Activated CD8-positive, alpha-beta memory T cell treated with anti-CD3 and anti-CD28 coated beads for 4 hours (primary cell): ENCODE measurements at places on chromosomes 6 and 20.

GRCh38 chr6:166478782-166479592, 96.2 kb upstream of the MPC1 start:
- no peak for DNase-seq

DNA sequence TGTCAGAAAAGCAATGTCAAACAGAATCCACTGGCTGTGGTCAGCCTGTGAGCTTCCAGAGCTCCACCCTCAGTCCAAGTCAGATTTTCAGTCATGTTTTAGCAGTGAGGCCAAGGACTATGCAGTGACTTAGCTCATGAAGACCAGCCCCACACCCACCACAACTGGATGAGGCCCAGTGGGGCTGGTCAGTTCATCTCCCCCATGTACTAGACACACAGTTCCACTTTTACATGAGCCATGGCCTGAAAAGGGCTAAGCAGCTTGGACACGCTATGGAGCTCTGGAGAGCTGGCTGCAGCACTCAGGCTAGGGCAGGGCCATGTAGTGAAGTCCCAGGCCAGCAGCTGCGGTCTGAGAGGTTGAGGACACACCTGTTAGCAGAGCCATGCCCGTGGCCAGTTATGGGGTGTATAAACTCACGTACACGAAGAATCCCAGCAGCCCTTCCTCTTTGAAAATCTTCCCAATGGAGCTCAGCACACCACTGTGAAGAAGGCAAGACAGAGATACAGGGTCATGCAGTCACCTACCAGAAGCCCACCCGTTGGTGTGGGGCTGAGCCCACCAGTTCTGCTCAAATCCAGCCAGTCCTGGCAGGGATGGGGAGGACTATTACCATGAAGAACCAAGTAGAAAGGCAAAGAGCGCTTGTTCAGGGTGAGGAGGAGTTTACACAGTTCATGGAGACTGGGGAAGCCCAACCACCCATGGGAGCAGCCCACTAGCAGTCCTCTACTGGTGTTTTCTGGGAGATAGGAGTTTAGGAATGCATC, 10.6 kb downstream of the MTCH1 start:
- no peak for DNase-seq

DNA sequence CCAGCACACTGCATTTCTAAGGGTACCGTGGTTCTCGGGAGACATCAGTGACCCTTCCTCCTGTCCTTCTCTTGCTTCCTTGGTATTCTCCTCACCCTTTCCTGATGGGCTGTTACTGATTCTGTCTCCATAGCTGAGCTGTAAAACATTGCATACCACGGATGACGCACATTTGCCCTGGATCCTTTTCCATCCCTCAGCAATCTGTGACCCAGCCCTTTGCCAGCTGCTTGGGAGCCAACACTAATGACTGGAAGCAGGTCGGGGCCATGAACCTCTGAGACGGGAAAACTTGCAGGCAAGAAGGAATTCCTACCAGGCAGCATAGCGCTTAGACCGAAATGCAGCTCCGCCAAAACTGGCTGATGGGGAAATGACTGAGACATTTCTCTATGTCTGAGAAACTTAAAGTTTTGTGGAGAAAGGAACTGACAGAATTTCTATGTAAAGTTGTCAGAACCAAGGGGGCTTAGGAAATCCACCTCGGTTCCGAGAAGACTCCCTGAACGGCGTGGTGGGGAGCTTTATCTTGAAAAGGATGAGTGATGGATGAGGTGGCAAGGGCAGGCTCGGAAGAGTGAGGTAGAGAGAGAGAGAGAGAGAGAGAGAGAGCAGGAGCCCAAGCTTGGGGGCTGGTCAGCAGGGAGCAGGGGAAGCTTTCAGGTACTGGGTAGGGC, 19.2 kb downstream of the TUBB2B start:
- DNase-seq: no peak

GRCh38 chr20:55774628-55775027, 230.7 kb downstream of the CBLN4 start:
- DNase-seq: no peak

DNA sequence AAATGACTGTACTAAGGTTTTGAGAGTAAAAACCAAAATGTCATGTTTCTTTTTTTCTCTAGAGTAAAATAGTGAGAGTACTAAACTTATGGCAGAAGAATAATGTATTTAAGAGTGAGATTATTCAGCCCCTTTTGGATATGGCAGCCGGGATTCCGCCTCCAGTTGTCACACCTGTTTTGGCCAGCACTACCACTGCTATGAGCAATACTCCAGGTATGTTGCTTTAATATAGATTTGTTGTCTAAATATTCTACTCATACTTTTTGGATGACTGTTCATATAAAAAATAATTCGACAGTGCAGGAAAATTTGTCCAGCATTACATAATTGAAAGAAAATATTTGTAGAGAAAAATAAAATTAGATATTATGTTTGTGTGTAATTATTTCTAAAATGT, 59.5 kb downstream of the SCAF8 start:
- DNase-seq: no peak

DNA sequence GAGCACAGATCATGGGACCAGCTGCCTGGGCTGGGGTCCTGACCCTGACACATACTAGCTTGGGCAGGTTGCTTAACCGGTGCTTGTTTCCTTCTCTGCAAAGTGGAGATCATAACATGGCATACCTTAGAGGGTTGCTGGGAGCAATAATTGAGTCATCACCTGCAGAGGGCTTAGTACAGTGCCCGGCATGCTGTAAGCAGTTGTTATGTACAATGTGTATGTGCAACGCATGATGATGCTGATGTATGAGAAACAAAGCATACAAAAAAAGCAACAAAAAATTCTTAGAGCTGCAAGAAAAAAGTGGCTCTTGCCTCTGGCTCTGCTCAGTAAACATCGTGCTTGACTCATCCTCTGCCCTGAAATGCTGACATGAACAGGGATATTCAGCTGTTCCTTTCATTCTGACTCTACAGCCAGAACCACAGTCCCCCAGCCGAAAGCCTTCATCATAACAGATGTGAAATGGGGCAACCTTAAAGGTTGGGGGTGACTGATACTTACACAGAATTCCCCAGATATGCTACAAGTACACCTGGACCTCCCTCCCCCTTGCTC, 91.7 kb downstream of the CLIC5 start:
- DNase-seq: no peak

GRCh38 chr20:46004187-46004586, 4.5 kb upstream of the MMP9 start:
- DNase-seq: no peak
